CD4-positive, alpha-beta T cell treated with Interleukin-21 for 1 hour (primary cell): ENCODE measurements at places on chromosomes 1 and 21.

GRCh38 chr1:230715510-230715909, 1.6 kb upstream of the AGT start:
- no peak for DNase-seq

GRCh38 chr1:36156329-36157114, 562 bp downstream of the MAP7D1 start:
- DNase-seq = peak; percentile 60

- no peak for DNase-seq
Observed at GRCh38 chr1:44947063-44947773, 39.2 kb downstream of the EIF2B3 start.

- no peak for DNase-seq
Observed at GRCh38 chr21:24995216-24995615, 612.1 kb downstream of the MRPL39 start.

- DNase-seq = no peak
Observed at GRCh38 chr1:19138331-19138730, 71.7 kb downstream of the UBR4 start.

- DNase-seq = peak; percentile 13
Observed at GRCh38 chr1:202806845-202807450, 1.3 kb downstream of the KDM5B start.

DNA sequence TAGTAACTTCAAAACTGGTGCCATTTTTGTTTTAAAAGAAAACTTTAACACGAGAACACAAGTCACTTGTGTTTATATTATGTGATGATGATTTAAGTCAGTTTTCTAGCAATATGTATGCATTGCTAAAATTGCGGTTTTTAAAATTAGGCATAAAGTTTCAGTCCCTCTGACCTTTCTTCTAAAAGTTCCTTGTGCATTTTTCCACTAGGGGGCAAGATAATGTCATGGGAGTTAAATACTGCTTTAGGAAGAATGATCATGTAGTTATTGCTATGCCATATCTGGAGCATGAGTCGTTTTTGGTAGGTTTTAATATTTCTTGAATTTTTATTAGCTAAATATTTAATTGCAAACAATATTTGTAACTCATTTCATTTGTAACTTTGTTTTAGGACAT, 10.7 kb downstream of the CDC7 start:
- peak; percentile 69 for DNase-seq

- no peak for DNase-seq
Observed at GRCh38 chr1:156898161-156898566, 4.6 kb downstream of the PEAR1 start.

GRCh38 chr1:235817101-235817728, 49.5 kb downstream of the LYST start:
- no peak for DNase-seq

GRCh38 chr1:159342761-159343425, 40.8 kb downstream of the FCER1A start:
- DNase-seq = no peak

DNA sequence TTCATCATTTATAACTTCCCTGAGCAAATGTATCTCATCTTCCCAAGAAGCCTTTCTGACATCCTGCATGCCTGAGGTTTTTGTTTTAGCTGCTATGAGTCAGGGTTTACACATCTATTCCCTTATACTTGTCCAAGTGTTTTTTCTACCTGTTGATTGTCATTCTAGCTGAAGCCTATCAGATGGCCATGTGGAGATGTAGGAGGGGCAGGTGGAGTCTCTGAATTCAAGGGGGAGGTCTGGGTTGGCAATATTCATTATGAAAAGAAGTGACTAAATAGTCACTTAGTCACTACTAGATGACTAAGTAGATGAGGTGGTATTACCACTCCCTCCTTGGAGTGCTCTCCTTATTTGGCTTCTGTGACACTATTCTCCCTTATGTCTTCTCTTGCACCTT, 52.4 kb downstream of the XCL1 start:
- DNase-seq = no peak

DNA sequence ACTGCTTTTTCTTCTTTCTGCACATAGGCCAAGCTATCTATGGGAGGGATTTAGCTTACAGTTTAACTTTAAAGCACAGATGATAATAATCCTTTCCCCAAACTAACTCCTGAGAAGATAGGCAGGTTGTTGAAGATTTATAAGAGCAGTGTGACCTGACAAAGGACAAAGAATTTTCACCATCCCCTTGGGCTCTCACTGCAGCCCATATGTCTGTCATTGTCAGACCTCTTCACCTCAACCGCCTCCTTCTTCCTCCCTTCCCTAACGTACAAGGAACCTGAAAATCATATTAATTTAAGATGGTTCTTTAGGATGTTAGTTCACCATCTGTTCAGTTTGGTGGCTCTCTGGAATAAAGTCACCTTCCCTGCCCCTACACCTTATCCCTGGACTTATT, 5.0 kb downstream of the RNU1-2 start:
- DNase-seq = no peak

DNA sequence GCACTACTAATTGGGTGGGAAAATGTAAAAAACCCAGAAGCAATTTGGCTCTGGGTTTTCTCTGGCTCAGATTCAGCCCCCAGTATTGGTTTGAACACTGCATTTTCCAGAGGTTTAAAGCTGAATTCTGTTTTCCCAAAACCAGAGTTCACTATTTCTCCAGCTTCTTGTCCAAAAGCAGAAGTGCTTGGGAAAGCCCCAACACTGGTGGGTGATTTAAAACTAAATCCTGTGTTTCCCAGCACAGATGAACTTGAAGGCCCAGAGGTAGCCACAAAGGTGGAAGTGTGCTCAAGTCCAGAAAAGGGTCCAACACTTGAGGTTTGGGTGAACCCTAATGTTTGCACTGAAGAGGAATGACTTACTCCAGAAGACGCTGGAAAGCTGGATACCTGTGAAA, 678 bp downstream of the MCM3AP start:
- DNase-seq = no peak

- peak; percentile 9 for DNase-seq
Observed at GRCh38 chr1:165826565-165827267, 698 bp upstream of the UCK2 start.

DNA sequence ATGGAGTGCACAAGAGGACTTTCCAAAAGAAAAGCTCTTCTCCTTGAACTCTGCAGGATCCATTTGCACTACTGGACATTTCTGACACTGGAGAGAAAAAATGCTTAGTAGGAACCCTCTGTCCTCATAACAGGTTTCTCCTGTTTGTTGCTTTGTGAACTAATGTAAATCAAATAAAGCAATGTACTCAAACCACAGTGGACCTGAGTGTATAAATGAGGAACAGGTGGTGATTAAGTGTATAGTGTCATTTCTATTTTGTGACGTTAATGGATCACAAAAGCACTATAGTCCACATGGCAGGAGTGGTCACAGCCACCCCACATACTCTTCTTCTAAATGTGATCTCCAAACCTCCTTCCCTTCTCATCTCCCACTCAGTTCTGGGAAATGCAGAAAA, 268.4 kb upstream of the DUSP10 start:
- no peak for DNase-seq

DNA sequence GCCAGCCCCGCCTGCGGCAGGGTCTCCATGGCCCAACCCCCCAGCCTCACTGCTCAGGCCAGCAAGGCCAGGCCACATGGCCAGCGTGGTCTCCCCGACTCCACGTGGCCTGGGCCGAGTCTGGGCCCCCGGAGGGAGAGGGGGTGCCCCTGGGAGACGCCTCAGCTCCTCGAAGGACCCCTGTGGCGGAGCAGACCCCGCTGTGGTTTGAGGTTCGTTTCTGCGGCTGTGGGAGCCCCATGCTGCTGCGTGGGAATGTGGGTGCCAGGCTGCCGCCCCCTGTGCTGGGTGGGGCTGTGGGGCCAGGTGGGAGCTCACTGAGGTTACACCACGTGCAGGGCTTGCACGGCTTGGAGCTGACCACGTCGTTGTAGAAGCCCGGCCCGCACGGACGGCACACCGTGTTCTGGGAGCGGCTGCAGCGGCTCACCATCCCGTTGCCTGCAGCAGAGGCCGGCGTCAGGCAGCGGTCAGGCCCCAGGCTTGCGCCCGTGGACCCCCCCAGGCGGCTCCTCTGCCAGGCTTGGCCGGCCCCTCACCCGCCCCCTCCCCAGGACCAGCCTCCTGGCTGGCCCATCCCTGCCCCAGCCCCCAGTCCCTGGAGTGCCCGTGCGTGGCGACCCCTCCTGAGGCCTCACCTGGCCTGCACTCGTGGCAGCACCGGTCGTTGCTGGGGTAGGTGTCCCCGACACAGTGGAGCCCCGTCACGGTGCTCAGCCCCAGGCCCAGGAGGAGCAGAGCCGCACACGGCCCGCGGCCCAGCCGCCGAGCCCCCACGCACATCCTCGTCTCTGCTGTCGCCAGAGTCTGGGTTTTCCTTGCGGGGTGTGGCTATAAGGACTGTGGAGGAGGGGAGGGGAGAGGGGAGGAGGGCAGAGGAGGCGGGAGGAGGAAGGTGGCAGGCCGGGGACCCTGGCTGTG, at the start of gene TNFRSF4:
Gene TNFRSF4, minus strand, starts transcription at position 809 of the 921 bp plus-strand sequence. Its CDS starts 26 bp downstream, at position 783.
- peak; percentile 56 for DNase-seq

DNA sequence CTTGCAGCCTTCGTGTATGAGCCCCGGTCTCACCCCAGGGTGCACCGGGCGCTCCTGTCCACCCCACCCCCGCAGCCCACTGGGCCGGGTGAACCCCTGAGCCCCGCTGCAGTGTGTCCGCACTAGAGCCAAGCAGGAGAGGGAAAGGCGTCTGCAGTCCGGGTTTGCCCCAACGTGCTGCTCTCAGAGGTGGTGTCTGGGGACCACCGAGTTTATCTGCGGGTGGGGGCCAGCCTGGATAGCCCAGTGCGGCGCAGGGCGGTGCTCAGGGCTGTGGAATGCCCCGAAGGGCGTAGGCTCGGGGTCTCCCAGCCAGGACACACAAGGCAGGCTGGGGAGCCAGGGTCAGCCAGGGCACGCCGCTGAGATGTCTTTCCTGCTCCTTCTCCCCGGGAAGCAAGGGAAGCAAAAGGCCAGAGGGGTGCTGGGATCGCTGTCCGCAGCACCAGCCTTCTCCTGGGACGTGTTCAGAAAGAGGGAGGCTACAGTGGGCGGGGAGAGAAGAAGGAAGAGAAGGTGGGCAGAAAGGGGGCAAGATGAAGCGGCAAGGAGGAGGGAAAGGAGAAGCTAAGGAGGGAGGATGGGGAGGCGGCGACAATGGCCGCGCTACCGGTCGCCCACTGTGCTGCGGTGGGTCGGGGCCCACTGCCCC, 56.6 kb downstream of the MAB21L3 start:
- DNase-seq = no peak

GRCh38 chr1:156486421-156487344, 13.9 kb downstream of the MEF2D start:
- DNase-seq = no peak

DNA sequence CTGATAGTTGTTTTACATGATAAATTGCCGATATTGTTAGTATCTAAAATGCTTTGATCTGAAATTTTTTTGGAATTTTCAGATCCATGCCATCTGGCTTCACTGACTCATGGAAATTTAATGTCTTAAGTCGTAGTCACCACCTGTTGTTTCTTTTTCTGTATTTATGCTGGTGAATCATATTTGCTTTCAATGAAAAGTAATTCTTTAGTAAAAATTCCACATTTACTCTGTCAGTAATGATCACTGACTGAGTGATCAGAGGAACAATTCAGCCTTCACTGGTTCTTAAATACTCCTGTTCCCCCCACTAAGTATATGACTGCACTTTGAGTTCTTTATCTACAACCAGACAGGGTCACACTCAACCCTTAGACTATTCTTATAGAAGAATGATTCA, 185.6 kb upstream of the NRIP1 start:
- DNase-seq = no peak

- DNase-seq = no peak
Observed at GRCh38 chr1:30955448-30956015, 47.0 kb upstream of the SDC3 start.

GRCh38 chr1:28592321-28593071, 431 bp downstream of the RAB42 start:
- no peak for DNase-seq

DNA sequence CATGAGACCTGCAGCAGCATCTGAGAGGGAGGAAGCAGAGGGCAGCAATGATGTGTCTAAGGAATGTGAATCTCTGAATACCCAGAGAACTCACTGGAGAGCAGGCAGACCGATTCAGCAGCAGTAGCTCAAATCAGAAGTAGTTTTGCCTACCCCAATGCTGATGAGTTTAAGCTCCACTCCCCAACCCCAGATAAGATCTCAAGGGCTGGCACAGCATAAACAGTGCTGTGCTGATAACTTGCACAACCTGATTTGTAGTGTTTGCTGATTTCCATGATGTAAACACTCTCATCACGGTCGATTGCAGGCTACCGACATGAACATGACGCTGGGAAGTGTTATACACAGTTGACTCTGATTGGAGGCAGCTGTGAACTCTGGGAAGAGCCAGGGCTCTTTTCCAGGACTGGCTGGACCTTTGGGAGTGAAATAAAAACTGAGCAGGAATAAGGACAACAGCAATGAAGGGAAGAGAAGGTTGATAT, 11.2 kb upstream of the HMGCS2 start:
- DNase-seq = no peak

- DNase-seq = no peak
Observed at GRCh38 chr1:231266811-231267322, 25.9 kb downstream of the GNPAT start.

DNA sequence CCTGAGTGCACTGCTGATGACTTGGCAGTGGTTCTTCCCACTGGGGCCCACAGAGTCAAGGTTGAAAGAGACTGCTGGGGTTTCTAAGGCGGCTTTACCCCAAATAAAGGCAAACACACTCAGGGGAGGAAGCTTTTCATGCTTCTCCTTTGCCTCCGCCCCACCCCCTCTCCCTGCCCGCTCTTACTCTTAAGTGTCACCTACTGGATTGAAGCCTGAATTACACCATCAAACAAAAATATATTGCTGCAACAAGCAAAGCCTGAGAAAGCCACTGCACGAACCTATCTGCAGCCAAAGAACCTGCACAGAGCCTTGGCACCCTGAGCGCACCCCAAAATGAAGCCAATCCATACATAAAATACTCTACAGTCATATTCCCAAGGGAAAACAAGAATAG, 63.1 kb downstream of the PTGFR start:
- no peak for DNase-seq

DNA sequence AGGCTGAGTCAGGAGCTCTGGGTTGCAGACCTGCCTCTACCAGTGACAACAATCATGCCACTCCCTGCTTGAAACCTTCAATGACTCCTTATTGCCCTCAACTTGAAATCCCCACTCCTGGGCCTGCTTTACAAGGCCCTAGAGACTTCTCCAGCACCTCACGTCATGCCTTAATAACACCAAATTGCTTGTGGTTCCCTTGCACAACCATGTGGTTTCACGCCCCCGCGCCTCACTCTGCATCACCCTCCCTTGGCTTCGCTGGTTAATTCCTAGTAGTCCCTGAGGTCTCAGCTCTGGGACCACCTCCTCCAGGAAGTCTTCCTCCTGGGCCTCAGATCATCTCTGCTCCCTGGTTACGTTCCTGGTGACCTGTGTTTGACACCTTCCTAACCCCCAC, 33.0 kb downstream of the EPHA2 start:
- DNase-seq = peak; percentile 45

GRCh38 chr1:40926441-40926840, 53.1 kb upstream of the CTPS1 start:
- DNase-seq = no peak

DNA sequence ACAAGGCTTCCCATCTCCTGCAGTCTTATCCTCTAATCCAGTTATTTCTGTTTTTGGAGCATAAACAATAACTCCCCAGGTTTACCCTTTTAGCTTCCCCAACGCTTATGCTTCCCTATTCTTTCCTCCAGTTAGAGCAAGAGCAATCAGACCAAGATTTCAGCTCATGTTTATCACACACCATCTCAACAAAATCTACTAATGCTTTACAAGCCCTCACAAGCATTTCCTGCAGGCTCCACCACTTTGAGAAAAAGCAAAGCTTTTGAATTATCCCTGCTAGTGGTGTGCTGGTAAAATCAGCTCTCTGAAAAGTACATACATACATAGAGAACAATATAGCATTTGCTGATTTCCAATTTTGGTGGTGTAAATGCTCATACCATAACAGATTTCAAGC, 92.9 kb downstream of the EDEM3 start:
- DNase-seq = no peak

GRCh38 chr21:29520171-29520570, 221.4 kb downstream of the BACH1 start:
- no peak for DNase-seq
